Left renal cortex interstitium (tissue), 4 donors: ENCODE measurements at places on chromosomes 4 and X. TPM values are rescaled to one million over a fixed set of nuclear protein-coding genes. Genes with fewer than 3 reads are reported as not detected.

Gene F9
- 0.32 TPM for polyA plus RNA-seq

Gene NUDT10
- polyA plus RNA-seq: 10.1 TPM

Gene SPANXN4
- not detected for polyA plus RNA-seq

Gene CPEB2
- 18.2 TPM for polyA plus RNA-seq

Gene TLR10
- 0.44 TPM for polyA plus RNA-seq

Gene SH3D19
- polyA plus RNA-seq: 25.3 TPM

Gene CNOT6L
- 28.6 TPM for polyA plus RNA-seq

Gene NDP
- polyA plus RNA-seq: 4.9 TPM

Gene CLCN4
- polyA plus RNA-seq: 5.2 TPM

Gene PGAM4
- polyA plus RNA-seq: 0.52 TPM

Gene KLHL4
- polyA plus RNA-seq: 6.1 TPM

Gene MAGEA10
- polyA plus RNA-seq: not detected

Gene DNAJB14
- 37.2 TPM for polyA plus RNA-seq

Gene MAGEA6
- polyA plus RNA-seq: not detected

Gene IL3RA
- 27.2 TPM for polyA plus RNA-seq

Gene DKK2
- 2.5 TPM for polyA plus RNA-seq

Gene C4orf51
- not detected for polyA plus RNA-seq

Gene STATH
- 0.52 TPM for polyA plus RNA-seq

Gene HSFX2
- 1.0 TPM for polyA plus RNA-seq

Gene RBMX2
- 36.3 TPM for polyA plus RNA-seq

Gene TRPC3
- 1.0 TPM for polyA plus RNA-seq

Gene LONRF3
- 1.3 TPM for polyA plus RNA-seq

Gene USP17L12
- polyA plus RNA-seq: not detected

Gene RAB41
- polyA plus RNA-seq: 1.0 TPM

Gene PAGE1
- not detected for polyA plus RNA-seq

Gene EMCN
- polyA plus RNA-seq: 116 TPM

Gene MAGEA1
- polyA plus RNA-seq: not detected

Gene POLN
- 5.4 TPM for polyA plus RNA-seq

Gene PRR32
- not detected for polyA plus RNA-seq

Gene ARR3
- polyA plus RNA-seq: 1.5 TPM

Gene CCSER1
- 19.5 TPM for polyA plus RNA-seq
